Body of pancreas (tissue), 4 donors: ENCODE measurements at places on chromosomes 2 and 18. TPM values are rescaled to one million over a fixed set of nuclear protein-coding genes. Genes with fewer than 3 reads are reported as not detected.
A peak's percentile ranks its signal among the peaks of the same experiment; 100 is the strongest.

DCDC2C gene
- not detected for total RNA-seq

GPAT2 gene
- total RNA-seq, result 2.0 TPM

GRCh38 chr2:96320728-96321622 lies 4.1 kb upstream of the ITPRIPL1 start:
- peaks cover 7% of the 10 kb centered on the region for H3K27me3 ChIP-seq
- no peak overlapping the region for H3K27ac ChIP-seq
- no peak for DNase-seq

GRCh38 chr2:23456396-23456795 lies 71.4 kb downstream of the KLHL29 start:
- no peak overlapping the region for H3K4me3 ChIP-seq
- no peaks in the 10 kb centered on the region for H3K27me3 ChIP-seq
- DNase-seq, result no peak
- no peak overlapping the region for H3K27ac ChIP-seq
- H3K4me1 ChIP-seq, result no peaks in the 10 kb centered on the region

DNA sequence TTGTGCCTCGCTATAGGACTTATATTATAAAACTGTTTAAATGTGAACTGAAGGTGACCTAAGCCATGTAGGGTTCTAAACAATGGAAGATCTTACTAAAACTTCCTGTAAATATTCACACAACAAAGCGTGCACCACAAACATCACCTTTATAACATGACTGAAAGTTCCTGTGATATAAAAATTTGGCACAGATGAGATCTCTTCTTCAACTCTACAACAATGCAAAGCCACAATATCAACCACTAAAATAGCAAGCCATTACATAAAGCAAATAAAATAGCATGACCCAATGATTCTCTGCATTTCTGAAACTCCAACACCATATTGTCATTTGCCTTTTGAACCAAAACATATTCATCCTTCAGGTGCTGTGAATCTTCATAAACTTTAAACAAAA lies 3.5 kb downstream of the YES1 start:
- H3K27ac ChIP-seq, result no peak overlapping the region
- peaks cover 51% of the 10 kb centered on the region for H3K4me1 ChIP-seq
- no peak for DNase-seq
- H3K4me3 ChIP-seq, result no peak overlapping the region
- no peaks in the 10 kb centered on the region for H3K27me3 ChIP-seq
- no peaks in the 10 kb centered on the region for H3K36me3 ChIP-seq

COL5A2 gene
- total RNA-seq, result 24.1 TPM

DNA sequence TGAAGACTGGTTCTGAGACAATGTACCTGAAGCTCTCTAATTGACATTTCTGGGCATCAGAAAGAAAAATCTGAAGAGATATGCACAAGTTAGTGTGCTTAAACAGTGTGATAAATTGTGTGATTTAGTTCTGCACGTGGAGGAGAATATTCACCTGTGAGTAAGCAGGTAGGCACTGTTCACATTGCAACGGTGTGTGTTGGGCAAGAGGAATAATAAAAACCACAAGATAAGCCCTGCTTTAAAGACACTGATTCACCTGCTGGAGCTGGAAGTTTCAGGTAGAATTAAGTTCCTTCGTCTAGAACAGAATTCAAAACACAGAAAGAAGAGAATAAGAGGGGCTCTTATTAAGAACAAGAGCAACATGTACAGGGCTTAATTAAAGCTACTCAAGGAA lies 864.3 kb upstream of the SOX11 start:
- H3K36me3 ChIP-seq, result no peaks in the 10 kb centered on the region
- no peak for DNase-seq
- no peaks in the 10 kb centered on the region for H3K27me3 ChIP-seq

DNA sequence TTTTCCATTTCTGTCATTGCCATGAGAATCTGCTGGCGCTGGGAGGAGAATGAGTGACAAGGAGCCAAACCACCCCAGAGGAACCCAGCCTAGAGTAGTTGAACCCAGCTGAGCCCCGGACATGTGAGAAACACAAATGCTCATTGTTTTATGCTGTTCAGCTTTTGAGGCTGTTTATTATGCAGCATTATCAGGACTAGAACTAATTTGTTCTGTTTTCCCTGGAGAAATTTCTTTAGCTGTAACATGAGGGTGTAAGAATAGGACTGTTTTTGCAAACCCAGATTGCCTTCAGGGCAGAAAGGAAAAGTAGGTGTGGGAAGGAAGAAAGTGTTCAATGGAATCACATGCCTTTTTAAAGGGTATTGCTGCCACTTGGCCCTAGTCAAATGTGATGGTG lies 28.5 kb upstream of the DOCK10 start:
- no peak overlapping the region for H3K4me3 ChIP-seq

GRCh38 chr2:112345030-112346027 lies 69.9 kb downstream of the ZC3H6 start:
- H3K36me3 ChIP-seq, result no peaks in the 10 kb centered on the region
- no peak overlapping the region for H3K27ac ChIP-seq
- no peaks in the 10 kb centered on the region for H3K27me3 ChIP-seq
- no peak overlapping the region for H3K4me3 ChIP-seq
- H3K4me1 ChIP-seq, result no peaks in the 10 kb centered on the region

SOCS6 gene
- 17.9 TPM for total RNA-seq

- no peaks in the 10 kb centered on the region for H3K27me3 ChIP-seq
- H3K36me3 ChIP-seq, result no peaks in the 10 kb centered on the region
- no peak overlapping the region for H3K27ac ChIP-seq
Observed at GRCh38 chr18:68418226-68418868, 296.6 kb downstream of the TMX3 start.

- H3K27ac ChIP-seq, result no peak overlapping the region
- peak; percentile 10 for DNase-seq
- H3K36me3 ChIP-seq, result no peaks in the 10 kb centered on the region
- no peaks in the 10 kb centered on the region for H3K4me1 ChIP-seq
- no peaks in the 10 kb centered on the region for H3K27me3 ChIP-seq
- no peak overlapping the region for H3K4me3 ChIP-seq
Observed at GRCh38 chr2:172806493-172806892, 70.8 kb downstream of the RAPGEF4 start.

UCN gene
- not detected for total RNA-seq

IL1RN gene
- not detected for total RNA-seq

ZNF804A gene
- not detected for total RNA-seq

TLX2 gene
- total RNA-seq, result not detected

- H3K27ac ChIP-seq, result no peak overlapping the region
- H3K4me3 ChIP-seq, result no peak overlapping the region
- no peaks in the 10 kb centered on the region for H3K36me3 ChIP-seq
- DNase-seq, result no peak
- H3K27me3 ChIP-seq, result no peaks in the 10 kb centered on the region
- no peaks in the 10 kb centered on the region for H3K4me1 ChIP-seq
Observed at GRCh38 chr2:98269830-98270229, 76.4 kb upstream of the CNGA3 start.

DNA sequence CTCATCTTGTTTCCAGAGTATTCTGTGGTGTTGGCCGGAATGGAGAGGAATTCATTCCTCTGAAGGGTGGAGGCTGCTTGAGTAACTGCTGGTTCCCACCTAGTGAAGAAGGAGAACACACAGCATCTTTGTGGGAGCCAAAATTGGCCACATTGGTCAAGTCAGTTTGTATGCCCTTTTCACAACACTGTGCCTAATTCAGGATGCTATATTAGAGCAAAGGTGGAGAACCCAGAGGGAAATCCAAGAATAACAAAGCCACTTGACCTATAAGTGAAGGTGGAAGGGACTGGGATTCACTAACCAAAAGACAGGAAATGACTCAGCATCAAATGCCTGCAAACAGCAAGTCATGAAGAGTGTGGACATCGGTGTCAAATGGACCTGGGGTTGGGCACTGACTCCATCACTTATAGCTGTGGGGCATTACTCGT lies 27.3 kb upstream of the MLPH start:
- no peaks in the 10 kb centered on the region for H3K4me1 ChIP-seq
- H3K27me3 ChIP-seq, result no peaks in the 10 kb centered on the region
- no peak overlapping the region for H3K27ac ChIP-seq
- no peak overlapping the region for H3K4me3 ChIP-seq
- no peaks in the 10 kb centered on the region for H3K36me3 ChIP-seq

DNA sequence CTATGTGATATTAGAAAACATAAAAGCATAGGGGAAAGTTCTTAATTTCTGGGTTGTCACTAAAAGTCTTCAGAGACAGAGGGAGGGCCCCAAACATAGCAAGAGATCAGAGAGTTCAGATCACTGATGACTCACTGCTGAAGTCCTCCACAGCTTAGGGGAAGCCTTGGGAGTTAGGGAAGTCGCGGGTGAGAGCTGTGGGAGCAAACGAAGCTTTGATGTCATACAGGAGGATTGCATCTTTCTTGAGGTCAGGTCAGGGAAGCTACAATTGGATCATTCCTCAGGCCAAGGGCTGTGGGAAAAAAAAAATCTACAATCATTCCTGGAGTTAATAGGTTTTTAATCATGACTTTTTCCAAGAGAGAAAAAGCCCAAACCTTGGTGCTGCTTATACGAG lies 96.2 kb downstream of the COPS8 start:
- H3K36me3 ChIP-seq, result no peaks in the 10 kb centered on the region
- H3K27me3 ChIP-seq, result no peaks in the 10 kb centered on the region
- no peak overlapping the region for H3K4me3 ChIP-seq
- no peak for DNase-seq
- H3K27ac ChIP-seq, result no peak overlapping the region
- no peaks in the 10 kb centered on the region for H3K4me1 ChIP-seq

DNA sequence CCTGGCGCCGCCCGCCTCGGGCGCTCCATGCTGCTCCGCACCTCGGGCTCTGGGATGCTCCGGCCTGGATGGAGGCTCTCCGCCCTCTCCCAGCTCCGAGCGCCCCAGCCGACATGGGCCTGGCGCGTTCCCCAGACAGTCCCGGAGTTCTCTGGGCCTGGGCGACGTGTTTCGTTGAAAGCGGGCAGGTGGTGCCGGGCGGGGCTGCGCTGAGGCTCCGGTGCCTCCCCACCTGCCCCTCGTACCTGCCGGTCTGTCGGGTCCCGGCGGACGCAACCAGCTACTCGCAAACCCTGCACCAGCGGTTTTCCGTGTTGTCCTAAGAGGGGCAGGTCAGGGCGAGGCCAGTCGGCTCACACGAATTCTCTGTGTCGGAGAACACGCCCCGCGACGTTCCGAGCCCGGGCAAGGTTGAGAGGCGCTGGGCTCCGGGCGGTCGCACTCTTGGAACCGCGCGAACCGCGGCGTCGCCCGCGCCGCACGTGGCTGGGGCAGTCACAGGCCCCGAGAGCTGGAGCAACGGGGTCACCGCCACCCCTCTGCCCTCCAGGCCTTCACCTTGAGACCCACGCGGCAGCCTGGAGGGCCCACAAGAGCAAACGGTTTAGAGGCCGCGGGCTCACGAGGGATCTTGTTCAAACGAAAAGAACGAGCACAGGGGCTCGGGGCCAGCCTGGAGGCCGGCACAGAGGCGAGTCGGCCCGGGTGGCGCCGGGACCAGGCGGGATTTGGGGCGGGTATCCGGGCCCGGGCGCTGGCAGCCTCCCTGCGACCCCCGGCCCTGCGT lies 4.2 kb upstream of the SIX2 start:
- peaks cover 39% of the 10 kb centered on the region for H3K4me1 ChIP-seq
- no peaks in the 10 kb centered on the region for H3K27me3 ChIP-seq
- H3K36me3 ChIP-seq, result no peaks in the 10 kb centered on the region
- no peak overlapping the region for H3K27ac ChIP-seq
- peak overlapping the region; percentile 12 for H3K4me3 ChIP-seq

ADAM23 gene
- total RNA-seq, result under 0.01 TPM

- DNase-seq, result no peak
- no peak overlapping the region for H3K27ac ChIP-seq
- no peak overlapping the region for H3K4me3 ChIP-seq
- H3K27me3 ChIP-seq, result no peaks in the 10 kb centered on the region
- no peaks in the 10 kb centered on the region for H3K4me1 ChIP-seq
- no peaks in the 10 kb centered on the region for H3K36me3 ChIP-seq
Observed at GRCh38 chr2:220857368-220857767, 714.7 kb downstream of the EPHA4 start.
